ENCODE measurements at places on chromosomes 13 and 19.
A peak's percentile ranks its signal among the peaks of the same experiment; 100 is the strongest.

GRCh38 chr19:35483089-35483488 lies 7.2 kb downstream of the KRTDAP start:
- DNase-seq = no peak

DNA sequence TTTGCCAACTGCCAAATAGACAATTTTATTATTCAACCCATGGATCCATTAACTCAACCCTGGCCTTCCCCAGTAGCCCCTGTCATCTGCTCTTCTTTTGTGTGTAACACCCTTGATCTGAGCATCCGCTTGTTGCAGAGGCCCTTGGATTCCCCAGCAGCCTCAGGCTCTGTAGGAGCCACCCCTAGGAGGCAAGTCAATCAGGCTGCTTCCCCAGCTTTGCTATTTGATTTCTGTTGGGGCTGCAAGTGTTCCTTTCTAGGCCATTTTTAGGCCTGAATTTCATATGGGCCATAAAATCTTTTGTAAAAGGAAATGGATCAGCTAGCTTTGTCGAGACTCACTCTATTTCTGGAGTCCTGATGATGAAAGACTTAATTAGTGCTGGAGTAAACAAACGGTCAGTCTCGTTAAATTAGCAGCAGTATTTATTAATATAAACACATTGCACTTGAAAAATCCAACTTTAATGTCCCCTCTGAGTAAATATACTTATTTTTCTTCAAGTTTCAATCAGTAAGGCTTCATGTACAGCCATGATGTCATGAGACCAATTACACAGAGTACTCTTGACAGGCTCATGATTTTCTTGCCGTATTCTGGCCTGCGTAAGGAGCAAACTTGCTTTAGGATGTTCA lies 105.3 kb downstream of the RGCC start:
- no peak for DNase-seq

GRCh38 chr13:112928972-112929782 lies 39.8 kb upstream of the MCF2L start:
- no peak for DNase-seq

- no peak for DNase-seq
These were observed 18.5 kb upstream of the C19orf33 start for GRCh38 chr19:38285567-38285966.

DNA sequence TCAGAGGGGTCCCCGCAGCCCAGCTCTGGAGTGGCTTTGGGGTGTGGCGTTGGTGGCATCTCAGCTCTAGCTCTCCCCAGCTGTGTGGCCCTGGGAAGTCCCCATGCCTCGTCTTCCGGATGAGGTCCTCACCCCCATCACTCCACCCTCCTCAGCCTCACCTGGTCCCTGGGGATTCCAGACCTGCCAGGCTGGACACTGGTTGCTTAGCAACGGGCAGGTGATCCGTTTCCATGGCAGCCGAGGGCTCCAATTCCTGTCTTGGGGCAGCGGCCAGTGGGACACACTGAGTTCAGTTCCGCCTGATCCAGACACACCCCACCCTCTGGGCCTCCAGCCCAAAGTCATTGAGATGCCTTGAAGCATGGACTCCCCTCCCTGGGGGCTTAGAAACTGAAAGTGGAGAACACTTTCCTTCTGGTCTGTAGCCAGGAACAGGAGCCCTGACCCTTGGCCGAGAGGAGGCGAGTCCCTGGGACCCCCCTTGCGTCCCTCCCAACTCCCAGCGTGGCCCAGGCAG lies 7.7 kb upstream of the MISP start:
- DNase-seq = peak; percentile 50

GRCh38 chr19:38784224-38784623 lies 4.8 kb upstream of the LGALS7B start:
- DNase-seq = no peak
